NCI-H510A treated with DMSO at 0.1 percent for 48 hours (cell line): ENCODE measurements at places on chromosomes 6 and 20.

DNA sequence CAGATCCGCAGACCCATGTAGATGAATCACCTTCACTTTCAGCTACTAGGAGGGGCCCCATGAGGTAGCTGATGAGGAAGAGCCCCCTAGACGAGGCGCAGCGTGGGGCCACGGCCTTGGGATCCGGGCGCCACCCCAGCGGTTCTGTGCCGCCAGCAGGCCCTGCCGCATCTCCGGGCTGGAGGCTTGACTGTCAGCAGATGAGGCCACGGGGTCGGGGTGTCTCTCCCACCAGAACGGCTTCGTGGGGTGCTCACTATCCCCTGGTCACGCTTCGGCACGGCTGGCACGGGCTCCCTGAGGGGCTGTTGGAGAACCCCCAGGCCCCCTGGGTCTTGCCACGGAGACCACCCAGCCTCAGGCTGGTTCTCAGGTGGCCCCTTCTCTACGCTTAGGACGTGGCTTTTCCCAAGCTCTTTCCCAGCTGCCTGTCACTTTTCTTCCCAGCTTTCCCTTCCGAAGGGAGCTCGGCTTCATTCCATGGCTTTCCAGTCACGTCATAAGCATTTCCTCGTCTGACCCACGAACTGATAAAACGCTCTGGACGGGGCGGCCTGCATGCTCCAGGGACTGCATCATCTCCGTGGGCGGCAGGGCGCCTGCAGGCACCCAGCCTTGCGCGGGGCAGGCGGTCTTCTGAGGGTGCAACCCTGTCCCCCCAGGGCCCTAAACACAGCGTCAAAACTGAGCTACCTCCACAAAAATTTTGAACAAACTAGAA is 85.9 kb downstream of the THBS2 start:
- DNase-seq = no peak

DNA sequence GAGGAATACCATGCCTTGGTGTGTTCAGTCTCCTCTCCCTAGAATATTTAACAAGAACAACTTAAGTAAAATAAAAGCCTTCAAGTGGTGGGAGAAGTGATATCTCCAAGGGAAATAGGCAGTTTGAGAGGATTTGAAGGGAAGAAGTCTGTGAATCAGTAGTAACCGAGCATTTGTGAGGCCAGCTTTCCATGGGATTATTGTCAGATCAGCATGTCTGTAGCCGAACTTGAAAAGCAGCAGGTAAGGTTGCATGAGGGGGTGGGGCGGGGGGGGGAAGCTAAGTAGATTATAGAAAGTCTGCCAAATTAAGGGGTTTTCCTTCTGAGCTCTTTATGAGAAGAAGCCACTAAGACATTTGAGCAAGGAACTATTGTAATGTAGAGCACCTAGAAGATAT is 92.6 kb downstream of the GRIK2 start:
- no peak for DNase-seq

- DNase-seq = peak; percentile 48
Observed at GRCh38 chr20:5781798-5782750, 31.9 kb downstream of the SHLD1 start.

GRCh38 chr6:29964518-29964886 is 22.2 kb downstream of the HLA-A start:
- no peak for DNase-seq

- no peak for DNase-seq
Observed at GRCh38 chr6:506508-506907, 115.0 kb downstream of the IRF4 start.

DNA sequence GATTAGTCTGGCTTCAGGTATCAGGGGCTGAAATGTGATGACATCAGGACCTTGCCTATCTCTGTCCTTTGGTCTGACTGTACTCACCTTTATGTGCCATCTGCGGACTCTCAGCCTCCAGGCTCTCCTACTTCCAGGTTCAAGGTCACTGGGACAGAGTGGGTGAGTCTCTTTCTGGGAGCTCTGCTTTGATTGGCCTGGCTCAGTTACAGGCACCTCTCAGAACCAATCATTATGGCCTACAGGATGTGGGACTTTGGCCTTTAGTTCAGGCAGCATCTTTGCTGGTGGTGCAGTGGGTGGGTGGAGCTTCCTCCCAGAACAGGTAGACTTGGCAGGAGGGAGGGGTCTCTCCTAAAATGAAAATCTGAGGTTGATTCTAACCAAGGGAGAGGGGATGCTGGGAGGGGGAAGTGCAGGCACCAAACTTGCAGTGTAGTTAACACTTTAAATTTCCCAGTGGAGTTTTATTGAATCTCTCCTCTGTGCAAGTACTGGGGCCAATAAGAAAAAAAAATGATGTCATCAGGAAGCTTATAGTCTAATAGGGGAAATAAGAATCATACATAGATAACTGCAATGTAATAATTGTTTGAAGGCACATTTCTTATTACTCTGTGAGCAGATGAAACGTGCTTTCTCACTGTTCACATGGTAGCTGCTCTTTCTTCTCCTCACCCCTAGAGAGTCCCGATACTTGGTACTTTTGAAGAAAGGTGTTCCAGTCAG is 53.4 kb downstream of the SLC24A3 start:
- DNase-seq = peak; percentile 88

- DNase-seq = no peak
Observed at GRCh38 chr6:113281014-113281413, 576.1 kb upstream of the MARCKS start.

DNA sequence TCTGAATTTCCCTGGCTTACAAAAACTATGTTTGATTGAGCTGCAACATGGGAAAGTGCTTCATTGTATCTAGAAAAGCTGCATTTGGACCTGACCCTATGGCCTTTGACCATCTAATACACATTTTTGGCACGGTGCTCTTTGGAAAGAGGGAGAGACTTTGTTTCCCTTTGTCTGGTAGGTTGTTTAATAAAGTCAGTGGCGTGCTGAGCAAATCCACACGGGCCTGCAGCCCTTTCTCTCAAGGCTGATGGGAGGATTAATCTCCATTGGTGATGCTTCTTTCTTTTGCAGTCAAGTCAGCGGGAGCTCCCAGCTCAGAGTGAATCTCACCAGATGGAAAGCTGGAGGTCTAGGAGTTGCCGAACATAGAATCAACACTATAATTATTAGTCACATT is 314.7 kb upstream of the CNR1 start:
- DNase-seq = no peak

DNA sequence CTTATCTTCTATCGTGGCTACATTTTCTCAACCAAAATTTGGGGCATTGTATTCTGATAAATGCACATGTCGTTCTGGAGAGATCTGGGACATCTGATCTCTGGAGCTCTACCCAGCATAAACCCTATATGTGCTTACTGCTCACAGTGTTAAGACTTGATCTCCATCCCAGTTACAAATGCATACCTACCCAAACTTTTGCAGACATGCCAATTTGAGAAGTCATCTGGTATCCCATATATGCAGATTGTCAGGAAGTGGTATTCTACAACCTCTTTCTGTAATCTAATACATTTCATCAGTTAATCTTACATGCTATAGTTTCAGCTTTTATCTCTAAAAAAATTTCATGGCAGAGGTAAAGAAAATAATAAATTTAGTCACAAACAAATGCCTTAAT is 11.2 kb downstream of the BAG2 start:
- no peak for DNase-seq

DNA sequence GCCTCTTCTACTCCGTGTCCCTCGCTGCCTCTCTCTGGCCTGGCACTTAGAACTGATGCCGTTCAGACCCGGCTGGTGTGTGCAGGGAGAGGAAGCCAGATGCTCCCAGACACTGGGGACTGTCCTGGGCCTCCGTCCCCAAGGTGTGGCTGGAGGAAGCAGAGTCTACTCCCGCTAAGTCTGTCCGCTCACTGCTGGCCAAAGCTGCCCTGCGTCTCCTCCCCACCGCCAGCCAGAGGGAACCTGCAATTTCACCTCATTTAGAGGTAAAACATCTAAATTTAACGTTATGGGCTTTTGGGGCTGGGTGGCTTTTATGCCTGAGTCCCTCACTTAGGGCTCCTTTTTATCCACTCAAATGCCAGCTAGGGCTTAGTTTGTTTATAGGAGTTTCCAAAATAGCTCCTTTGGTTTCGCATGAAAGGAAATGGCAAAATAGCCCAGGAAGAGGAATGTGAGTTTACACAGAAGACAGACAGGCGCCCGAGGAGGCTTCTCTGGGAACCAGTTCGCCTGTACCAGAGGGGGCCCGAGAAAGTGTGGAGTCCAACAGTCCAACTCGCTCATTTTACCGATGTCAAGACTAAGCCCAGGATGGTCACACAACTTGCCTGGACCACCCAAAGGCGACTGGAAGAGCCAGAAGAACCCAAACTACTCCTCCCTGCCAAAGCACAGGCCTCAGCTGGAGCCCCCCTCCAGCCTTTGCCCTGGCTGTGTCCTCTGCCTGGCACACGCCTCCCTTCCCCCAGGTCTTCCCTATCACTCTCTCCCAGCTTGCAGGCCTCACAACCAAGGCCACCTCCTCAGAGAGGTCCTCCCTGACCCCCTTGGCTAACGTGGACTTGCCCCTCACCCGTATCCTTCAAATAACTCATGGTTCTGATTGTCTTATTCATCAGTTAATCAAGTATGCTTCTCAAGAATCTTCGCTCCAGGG is 54.5 kb downstream of the RIPOR3 start:
- no peak for DNase-seq

DNA sequence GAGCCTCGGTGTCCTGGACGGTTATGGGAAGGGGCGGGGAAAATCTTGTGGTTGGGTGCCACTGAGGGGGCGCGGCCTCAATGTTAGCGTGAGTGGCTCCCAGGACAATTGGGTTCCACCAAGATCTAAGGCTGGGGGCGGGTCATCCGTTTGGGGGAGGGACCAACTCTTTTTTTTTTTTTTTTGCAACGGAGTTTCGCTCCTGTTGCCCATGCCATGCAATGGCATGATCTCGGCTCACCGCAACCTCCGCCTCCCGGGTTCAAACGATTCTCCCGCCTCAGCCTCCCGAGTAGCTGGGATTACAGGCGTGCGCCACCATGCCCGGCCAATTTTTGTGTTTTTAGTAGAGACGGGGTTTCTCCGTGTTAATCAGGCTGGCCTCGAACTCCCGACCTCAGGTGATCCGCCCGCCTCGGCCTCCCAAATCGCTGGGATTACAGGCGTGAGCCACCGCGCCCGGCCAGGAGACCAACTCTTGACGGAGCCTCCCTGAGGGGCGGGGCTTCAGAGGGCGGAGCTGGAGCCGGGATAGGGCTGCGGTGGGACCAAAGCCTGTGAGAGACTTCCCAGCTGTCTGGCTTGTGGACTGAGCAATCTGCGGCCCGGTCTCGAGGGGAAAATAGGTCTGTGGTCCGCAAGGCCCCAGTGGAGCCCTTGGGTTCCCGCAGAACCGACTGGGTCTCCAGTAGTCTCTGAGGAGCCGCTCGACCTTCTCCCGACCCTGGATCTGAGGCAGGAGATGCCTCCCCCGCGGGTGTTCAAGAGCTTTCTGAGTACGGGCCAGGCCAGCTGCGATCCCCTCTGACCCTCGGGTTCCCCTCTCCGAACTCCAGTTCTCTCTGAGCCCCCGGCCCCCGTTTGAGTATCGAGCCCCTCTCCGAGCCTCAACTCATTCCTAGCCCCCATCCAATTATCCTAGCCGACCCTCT is 1.1 kb downstream of the SPAG4 start:
- no peak for DNase-seq

- DNase-seq = no peak
Observed at GRCh38 chr20:1964061-1964460, 29.8 kb downstream of the PDYN start.

DNA sequence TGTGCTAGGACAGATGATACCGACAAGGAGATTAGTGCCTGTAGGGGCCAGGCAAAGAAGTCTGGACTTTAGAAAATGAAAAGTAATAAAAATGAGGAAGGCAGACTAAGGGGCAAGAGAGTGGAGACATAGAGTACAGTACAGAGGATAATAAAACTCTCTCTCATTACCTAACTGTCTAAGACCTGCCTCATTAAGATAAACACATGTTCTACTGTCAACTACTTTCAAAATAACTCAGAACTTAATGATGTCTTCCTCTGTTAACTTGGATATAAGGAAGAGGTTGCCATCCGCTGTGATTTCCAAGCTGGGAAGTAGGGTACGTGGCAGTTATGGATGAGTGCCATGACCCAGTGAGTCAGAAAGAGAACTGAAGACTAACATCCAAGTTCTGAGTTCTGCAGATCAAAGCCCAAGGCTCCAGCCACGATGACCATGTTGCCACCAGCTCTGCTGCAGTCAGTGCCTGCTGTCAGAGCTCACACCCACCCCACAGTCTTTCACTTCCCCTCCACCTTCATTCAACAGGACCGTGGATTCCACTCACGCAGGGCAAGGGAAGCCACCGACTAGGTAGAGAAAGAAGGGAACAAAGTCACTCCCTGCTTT is 81.8 kb downstream of the KIF16B start:
- DNase-seq = no peak

DNA sequence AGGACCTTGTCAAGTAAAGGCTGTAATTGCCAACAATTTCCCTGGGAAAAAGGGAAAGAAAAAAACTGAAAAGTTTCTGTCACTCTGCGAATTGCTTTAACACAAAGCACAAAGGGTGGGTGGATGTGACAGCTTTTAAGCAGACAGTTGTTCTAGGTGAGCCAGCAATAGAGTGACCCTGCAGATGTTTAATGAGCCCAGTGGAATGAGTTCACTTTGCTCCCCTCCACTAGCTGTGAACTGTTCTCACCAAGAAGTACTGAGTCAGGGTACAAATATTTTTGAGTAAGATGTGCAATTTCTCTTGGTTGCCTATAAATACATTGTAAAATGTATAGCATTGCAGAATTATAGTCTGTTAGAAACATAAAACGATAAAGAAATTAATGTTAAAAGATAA is 26.2 kb upstream of the LRRC1 start:
- DNase-seq = no peak

DNA sequence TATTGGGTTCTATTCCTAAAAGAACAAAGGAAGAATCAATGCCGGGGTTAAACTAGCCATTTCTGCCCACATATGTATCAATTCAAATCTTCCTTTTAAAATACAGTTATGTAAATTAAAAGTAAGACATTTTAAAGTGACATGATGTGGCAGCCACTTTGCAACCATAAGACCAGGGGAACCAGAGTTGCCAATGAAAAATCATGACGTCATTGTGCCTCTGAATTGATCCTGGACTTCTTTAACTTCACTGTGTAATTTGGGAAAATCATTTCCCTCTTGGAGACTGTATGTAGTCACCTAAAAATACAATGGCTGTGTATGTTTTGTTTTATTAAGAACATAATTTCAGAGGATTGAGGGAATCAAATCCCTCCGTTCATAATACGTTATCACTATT is 42.2 kb downstream of the SLC13A3 start:
- DNase-seq = no peak

DNA sequence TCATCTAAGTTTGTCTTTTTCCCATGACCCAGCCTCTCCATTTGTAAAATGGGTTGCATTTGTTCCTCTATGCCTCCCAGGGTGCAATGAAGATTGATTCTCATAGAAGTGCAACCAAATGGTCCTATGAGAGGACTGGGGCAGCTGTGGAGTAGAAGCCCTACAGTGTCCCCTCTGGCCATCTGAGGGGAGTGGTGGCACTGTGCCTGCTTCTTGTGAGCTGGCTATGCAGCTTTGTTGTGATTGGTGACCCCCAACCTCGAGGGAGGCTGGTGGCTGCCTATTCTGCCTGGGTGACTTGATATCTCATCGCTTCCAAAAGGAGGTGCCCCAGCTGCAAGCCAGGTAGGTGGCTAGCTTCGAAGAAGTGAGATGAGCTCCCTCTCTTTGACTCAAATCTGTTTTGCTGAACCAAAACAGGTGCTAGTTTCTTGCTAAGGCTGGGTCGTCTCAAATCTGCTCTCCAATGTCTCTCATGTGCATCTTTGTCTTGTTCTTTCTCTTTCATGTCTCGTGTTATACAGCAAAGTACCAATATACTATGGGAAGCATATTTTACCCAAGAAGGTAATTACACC is 33.9 kb downstream of the TXLNB start:
- no peak for DNase-seq

- no peak for DNase-seq
Observed at GRCh38 chr6:84902354-84902928, 138.0 kb upstream of the TBX18 start.

- no peak for DNase-seq
Observed at GRCh38 chr6:105925706-105926105, 160.4 kb upstream of the PRDM1 start.
